Hematopoietic multipotent progenitor cell treated with erythropoietin and hydrocortisone succinate and interleukin-3 and kit ligand, for 17 days (in vitro differentiated cells): ENCODE measurements at places on chromosomes 1 and 21.

GRCh38 chr21:15206514-15206913, 141.7 kb upstream of the NRIP1 start:
- no peak for DNase-seq

DNA sequence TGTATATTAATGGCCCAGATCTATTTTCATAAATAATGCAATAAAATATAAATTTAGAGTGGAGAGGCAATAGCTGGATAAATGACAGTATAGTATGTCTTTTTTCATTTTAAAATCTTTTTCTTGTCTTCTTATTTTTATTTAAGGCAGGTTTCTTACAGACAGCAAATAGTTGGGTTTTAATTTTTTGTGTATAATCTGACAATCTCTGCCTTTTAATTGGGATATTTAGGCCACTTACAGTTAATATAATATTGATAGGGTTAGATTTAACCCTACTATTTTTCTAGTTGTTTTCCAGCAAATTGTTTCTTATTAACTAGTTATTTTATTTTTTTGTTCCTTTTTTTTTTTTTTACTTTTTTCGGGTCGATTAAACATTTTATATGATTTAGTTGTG, 23.3 kb upstream of the KCTD3 start:
- DNase-seq, result no peak

DNA sequence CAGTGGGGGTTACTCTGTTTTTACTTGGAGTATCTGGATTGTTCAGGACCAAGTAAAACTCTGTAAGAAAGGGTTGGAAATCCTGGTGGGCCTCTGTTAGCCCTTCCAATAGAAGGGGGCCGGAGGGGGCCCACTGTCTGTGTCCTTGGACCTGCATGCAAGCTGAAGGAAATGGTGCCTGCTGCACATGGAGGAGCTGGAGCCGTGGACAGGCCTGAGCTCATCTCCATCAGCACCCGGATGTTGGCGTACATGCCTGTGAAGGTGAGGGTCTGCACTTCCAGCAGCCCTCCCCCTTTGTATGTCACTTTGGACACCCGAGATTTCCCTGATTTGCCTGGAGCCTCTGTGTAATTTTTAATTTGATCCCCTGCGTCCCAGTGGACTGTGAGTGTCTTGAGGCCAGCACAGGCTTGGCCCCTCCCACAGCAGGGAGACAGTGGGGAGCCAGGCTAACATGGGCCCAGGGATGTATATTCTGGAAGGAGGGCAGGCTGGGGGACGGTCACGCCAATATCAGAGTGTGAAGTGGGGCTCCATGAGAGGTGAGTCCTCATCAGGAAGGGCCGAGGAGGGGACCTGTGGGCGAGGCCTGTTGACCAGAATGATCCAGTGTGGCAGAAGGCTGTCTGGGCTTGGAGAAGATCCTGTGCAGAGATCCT, 16.8 kb downstream of the GALNT2 start:
- DNase-seq, result no peak

GRCh38 chr1:8914466-8914865, 31.2 kb upstream of the CA6 start:
- DNase-seq, result no peak

DNA sequence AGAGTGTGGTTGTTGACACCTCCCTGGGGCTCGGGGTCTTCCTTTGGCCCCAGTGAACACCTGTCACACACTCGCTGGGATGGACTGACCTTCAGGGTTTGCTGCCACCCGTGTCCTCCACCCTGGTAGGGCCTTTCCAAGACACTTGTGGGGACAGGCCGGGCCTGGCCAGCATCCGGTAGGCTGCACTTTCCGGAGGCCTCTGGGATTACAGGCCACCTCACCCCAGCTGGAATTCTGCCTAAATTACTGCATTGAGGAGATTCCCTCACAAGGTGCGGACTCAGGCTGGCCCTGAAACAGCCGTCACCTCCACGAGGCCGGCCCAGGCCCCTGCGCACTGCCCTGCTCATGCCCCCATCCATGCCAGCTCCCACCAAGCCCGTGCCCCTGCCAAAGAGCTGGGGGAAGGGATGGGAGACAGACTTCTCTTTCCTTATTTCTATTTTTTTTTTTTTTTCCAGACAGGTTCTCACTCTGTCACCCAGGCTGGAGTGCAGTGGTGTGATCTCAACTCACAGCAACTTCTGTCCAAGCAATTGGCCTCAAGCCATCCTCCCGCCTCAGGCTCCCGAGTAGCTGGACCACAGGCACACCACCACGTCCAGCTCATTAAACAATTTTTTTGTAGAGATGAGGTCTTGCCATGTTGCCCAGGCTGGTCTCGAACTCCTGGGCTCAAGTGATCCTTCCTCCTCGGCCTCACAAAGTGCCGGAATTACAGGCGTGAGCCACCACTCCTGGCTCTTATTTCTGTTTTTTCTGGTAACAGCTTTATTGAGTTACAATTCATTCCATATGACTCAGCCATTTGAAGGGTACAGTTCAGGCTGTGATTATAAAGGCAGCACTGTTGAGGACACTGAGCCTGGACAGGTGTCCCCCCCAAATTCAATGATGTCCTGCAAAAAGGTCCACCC, 11.3 kb downstream of the CSTB start:
- DNase-seq, result no peak

GRCh38 chr1:156706657-156707416, 1.5 kb upstream of the CRABP2 start:
- no peak for DNase-seq

- DNase-seq, result no peak
Measured at GRCh38 chr1:152752225-152752624, 5.6 kb upstream of the KPRP start.

GRCh38 chr1:40394491-40395172, 21.1 kb downstream of the SMAP2 start:
- no peak for DNase-seq

- DNase-seq, result no peak
Measured at GRCh38 chr1:54172614-54173599, 20.1 kb upstream of the CDCP2 start.

DNA sequence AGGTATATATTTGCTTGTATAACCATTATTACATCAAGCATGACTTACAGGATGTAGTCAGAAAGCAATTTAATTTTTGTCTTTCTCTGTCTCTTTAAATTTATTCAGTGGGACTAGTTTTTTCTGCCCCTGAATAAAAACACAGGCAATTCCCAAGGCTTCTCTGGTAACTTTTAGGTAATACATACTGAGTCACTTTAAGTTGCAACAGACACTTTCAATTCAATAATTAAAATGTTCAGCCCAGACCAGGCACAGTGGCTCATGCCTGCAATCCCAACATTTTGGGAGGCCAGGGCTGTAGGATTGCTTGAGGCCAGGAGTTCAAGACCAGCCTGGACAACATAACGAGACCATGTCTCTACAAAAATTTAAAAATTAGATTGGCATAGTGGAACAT, 12.3 kb downstream of the SLC44A3 start:
- DNase-seq, result no peak

- DNase-seq, result no peak
Measured at GRCh38 chr1:182783068-182783467, 6.5 kb upstream of the NPL start.

DNA sequence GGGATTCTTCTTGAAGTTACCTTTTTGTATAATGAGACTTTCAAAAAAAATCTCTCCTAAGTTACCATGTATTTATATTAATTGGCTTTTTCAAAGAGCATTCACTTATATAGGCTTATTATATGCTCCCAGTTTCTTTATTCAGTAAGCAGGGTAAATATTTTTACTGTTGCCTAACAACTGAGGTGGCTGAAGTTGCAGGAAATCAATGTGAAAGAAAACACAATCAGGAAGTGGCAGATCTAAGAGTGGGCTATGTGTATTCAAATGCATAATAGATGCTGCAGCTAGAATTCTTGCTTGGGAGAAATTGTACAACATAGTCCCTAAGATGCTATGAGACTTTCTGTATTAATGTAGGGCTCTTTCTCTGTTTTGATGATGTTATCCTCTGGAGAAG, 606.9 kb downstream of the NUF2 start:
- DNase-seq, result no peak

DNA sequence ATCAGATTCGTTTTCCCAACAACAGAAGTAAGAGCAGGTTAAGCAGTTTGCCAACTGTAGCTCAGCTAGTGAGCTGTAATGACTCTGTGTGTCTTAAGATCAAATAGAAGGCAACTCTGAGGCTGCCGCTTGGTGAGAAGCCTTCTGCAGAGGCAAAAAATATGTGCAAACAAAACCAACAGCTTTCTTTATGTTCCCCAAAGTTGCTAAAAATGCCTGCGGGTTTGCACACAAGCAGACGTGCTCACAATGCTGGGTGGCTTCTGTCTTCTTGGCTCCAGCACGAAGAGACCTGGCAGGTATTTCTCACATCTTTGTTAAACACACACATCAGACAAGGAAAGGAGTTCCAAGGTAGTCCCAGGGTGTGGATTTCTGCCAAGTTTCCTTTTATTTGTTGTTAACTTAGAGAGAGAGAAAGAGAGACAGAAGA, 158.9 kb upstream of the JUN start:
- no peak for DNase-seq

- DNase-seq, result no peak
Measured at GRCh38 chr1:174626031-174627025, 178.6 kb downstream of the GPR52 start.

DNA sequence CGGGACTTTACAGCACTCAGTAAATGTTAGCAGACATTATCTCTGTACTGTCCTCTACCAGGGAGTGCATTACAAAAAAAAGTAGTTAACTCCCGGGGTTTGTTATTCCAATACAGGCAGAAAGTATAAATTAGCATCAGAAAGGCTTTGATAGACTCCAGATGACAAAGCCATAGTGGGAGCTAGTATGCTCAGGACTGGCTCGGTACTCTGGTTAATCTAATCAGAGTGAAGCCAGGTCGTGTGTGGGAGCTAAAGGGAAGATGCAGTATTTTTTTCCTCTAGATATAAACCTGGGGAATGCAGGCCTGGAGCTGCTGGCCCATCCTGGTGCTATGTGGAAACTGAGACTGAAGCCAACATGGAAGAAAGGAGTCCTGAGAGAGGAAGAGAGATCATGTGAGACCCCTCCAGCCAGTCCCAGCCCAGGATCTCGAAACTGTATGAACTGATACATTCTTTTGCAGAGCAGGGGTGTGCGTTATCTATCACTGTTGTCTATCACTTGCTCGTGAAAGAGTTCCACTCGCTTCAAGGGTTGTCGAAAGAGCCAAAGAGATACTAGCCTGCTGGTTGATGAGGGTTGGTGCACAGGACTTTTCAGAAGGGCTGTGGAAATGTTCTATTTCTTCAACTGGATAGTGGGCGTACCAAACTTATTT, 125.8 kb downstream of the PLPP3 start:
- no peak for DNase-seq

- no peak for DNase-seq
Measured at GRCh38 chr1:206655471-206655882, 20.1 kb downstream of the DYRK3 start.

- DNase-seq, result no peak
Measured at GRCh38 chr1:70980361-70980760, 67.3 kb downstream of the PTGER3 start.

- no peak for DNase-seq
Measured at GRCh38 chr1:231803353-231803752, 176.8 kb downstream of the DISC1 start.

DNA sequence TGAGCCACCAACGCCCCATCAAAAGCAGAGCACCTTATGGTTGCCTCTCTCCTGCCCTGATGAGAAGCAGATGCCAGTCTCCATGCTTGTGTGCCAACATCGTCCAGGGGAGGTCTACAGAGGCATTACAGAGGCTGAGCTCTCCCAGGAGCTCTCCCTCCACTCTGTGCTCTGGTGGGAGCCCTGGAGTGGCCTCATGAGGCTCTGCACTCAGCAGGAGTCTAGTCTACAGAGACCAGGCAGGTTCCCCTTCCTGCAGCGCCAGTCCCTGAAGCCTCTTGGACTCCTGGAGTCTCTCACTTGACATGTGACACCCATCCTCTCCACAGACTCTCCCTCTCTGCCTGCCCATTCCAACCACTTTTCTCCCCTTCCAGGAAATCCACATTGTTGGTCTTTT, 3.4 kb downstream of the DCST1 start:
- no peak for DNase-seq

DNA sequence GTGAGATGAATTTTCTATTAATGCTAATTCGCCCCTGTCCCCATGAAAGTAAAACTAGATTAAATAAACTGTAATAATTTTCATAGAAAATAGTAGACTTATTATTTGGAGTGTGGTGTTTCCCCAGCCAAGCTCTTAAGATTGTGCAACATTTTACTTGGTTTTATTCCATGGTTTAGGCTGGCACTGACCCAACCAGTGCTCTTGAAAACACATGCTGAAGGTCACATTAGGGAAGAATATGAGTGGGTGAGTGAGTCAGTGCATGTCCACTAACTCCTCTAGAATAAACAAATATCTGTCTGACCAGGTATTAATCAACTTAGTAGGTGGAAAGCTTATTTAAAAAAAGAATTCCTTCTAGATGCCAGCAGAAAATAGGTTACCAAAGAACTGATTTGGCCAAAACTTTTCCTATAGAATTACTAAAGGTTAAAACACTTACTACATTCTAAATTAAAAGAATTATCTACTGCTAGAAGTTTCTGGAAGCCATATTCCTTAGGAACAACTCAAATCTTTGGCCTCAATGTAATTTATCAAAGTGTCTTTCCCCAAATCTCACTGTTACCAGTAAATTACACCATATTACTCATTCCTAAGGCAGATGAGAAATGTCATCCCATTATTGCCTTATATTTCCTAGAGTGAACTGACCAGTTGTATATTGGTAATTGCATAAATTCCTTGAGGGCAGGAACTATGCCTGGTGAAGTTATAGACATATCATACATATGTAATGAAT, 89.7 kb upstream of the RGS1 start:
- DNase-seq, result no peak

GRCh38 chr1:206803221-206803730, 31.0 kb upstream of the IL10 start:
- DNase-seq, result no peak
